Muscle of back (tissue), 13 donors: ENCODE measurements at places on chromosomes 1 and 21. TPM values are rescaled to one million over a fixed set of nuclear protein-coding genes. Genes with fewer than 3 reads are reported as not detected.

GRCh38 chr1:24266998-24267397 is 52.2 kb upstream of the GRHL3 start:
- no peak for DNase-seq

- DNase-seq = no peak
Measured at GRCh38 chr21:42836767-42837301, 42.5 kb downstream of the WDR4 start.

DNA sequence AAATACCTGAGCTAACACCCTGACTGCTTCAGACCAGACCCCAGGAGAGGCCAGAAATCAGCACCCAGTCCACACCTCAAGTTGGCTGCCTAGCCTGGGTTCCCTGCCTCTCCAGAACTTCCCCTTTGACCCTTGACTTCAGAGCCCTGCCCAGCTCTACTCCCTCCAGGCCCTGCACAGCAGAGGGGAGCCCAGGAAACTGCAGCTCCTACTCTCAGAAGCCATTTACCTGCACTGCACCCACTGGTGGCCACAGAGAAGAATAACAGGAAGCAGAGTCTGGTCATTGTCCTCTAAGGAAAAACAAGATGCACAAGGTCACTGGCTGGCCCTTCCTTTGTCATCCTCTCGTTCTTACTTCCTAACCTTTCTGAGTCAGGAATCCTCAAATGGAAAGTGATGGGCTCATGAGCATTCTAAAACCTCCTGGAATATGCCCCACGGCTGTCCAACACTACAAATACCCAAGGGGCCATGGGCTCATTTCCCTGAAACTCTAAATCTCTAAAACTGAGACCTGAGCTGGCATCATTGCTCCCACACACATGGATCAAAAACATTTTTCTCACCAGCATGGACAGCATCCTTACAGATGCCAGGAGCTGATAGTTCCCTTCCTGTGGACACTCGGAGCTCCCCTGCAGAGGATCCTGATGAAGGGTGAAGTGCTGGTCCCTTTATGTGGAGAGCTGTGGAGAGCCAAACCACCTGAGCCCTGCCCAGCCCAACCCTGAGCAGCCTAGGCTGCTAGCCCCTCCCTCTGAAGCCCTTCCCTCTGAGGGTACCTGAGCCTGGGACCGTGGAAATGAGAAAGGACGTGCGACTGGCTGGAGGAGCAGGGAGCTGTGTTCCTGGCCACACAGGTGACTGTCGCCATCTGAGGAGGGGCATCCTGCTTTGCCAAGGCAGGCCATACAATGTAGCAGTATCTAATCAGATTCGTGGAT is at the start of gene ITLN2:
Gene ITLN2 (minus strand): TSS at position 652 of the 947 bp plus-strand sequence. CDS start 68 bp downstream, at position 584.
- peak; percentile 12 for DNase-seq

Gene FAM72C
- 0.64 TPM for polyA plus RNA-seq

- no peak for DNase-seq
Measured at GRCh38 chr1:39178541-39179431, 25.7 kb upstream of the MACF1 start.
